Astrocyte (in vitro differentiated cells and primary cell): ENCODE measurements at places on chromosomes 7 and 10.

DNA sequence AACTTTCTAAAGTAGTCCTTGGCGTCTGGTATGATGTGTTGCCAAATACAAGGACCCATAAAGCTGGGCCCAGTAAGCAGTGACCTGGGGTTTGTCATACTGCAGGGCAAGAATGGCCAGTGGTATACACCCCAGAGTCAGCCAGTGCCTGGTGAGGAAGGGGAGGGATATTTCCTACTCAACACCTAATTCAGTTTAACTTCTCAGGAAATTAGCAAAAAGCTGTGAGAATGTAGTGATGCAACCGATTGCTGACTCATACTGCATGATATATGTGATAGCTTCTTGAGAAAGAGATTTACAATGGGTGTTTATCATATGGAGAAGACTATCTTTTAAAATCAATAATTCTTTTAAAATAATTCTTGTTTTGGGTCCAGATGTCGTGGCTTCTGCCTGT is 889.3 kb upstream of the CELF2 start:
- peak; percentile 4 for DNase-seq

- DNase-seq, result peak; percentile 20
These were observed 10.6 kb downstream of the GLI3 start for GRCh38 chr7:42226354-42226941.

DNA sequence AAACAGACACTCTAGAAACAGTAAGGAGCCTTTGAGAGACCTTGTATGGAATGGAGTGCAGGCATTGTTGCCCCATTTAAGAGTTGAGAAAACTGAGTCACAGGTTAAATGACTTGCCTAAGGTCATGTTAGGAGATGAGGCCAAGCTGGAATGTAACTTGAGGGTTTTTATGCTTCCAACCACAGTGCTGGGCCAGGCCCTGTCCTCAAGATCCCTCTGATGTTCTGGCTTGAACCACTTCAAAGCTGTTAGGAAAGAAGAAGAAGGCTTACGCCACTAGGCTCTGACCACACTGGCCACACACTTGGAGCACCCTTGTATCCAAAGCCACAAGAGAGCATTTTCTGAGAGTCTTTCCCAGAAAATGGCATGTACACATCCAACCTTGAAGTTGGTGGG is 42.7 kb downstream of the PLAU start:
- DNase-seq, result peak; percentile 94

DNA sequence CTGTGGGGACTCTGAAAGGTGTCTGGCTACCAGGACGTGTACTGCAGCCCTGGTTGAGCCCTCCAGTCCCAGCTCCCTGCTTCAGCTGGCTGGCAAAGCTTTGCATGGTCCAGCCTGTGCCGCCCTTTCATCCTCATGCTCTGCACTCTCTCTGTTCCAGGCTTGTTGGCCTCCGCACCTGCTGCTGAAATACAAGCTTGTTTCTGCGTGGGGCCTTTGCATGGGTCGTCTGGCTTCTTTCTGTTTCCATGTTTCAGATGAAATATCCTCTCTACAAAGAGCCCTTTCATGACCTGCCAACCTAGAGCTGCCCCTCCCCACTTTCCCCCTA is 45.9 kb downstream of the TSPAN15 start:
- no peak for DNase-seq

- no peak for DNase-seq
These were observed 12.3 kb downstream of the COL26A1 start for GRCh38 chr7:101374990-101375389.

DNA sequence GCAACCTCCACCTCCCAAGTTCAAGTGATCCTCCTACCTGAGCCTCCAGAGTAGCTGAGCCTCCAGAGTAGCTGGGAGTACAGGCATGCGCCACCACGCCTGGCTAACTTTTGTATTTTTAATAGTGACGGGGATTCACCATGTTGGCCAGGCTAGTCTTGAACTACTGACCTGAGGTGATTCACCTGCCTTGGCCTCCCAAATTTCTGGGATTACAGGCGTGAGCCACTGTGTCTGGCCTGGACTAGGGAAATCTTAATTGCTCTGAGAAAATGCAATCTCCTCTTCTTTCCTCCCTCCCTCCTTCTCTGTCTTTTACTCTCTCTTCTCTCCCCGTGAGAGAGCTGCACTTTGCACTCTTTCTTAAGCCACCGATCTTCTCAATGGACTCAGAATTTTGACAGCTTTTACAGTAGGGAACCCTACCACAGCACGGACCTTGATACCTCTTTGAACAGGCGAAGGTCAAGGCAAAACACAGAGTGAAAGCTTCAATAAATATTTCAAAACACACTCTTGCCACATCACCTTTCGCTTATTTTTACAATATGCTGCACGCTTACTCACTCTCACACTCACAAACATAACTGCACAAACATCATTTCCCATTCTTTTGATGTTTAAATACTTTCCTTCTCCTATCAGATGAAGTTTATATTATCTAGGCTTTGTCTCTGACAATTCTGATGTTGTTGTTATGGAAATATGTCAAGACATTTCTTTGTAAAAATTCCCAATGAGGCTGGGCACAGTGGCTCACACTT is 173.4 kb upstream of the NRP1 start:
- no peak for DNase-seq

DNA sequence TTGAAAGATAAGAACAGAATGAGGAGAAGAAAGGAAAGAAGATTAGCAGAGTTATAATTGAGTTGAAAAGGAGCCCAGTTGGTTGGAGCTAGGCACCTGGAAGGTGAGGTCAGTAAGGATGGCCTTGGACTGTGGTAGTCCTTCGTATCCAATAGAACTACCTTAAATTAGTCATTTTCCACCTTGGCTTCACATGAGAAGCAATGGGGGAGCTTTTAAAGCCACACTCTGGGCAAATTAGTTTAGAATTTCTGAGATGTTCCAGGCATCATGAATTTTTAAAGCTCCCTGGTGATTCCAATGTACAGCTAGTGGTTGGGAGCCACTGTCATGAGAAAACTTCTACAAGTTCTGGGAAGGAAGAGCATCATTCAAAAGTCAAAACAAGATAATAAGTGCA is 27.3 kb upstream of the CYP3A5 start:
- DNase-seq, result peak; percentile 31

GRCh38 chr7:99054781-99055180 is 89.1 kb downstream of the SMURF1 start:
- DNase-seq, result no peak

GRCh38 chr10:25604591-25604990 is 329.4 kb upstream of the MYO3A start:
- peak; percentile 6 for DNase-seq

- DNase-seq, result peak; percentile 16
These were observed 928.7 kb downstream of the IPMK start for GRCh38 chr10:57338823-57339558.

- DNase-seq, result no peak
These were observed 2.0 kb downstream of the PPP1R17 start for GRCh38 chr7:31688996-31689395.

DNA sequence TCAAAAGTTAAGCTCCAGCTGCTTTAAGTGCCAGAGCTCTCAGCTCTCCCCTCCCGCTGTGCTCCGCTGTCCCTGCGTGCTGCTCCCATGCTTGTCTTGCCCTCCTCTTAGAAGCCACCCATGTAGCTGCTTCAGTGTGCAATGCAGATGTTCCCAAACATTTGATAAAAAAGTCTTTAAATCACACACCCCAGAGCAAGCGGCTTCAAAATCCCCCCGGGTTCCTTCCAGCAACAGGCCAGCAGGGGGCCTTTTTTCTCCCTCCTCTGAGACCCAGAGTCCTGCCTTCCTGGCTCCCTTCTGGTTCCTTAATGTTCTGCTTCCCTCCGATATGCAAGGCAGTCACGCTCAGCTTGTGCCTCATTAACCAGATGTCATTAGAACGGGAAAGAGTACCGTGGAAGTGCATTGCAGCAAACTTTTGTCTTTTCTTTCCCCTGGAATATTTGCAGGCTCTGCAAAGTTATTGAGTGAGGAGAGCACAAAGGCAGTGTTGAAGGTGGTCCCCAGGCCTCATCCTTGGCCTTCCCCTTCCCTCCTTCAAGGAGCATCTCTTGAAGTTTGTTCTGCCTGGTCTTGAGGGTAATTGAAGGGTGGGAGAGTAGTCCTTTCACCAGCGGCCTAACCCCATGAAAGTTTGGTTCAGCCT is 25.5 kb downstream of the LDB3 start:
- DNase-seq, result peak; percentile 26

- no peak for DNase-seq
These were observed 123.0 kb downstream of the ANLN start for GRCh38 chr7:36512616-36513015.

DNA sequence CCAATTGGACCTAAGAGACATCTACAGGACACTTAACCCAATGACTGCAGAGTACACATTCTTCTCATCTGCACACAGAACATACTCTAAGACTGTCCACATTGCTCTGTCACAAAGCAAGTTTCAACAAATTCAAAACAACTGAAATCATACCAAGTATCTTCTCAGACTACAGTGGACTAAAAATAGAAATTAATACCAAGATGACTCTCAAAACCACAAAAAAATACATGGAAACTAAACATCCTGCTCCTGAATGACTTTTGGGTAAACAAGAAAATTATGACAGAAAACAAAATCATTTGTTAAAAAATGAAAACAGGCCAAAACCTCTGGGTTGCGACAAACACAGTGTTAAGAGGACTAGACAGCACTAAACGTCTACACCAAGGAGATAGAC is 24.5 kb downstream of the SNX13 start:
- DNase-seq, result no peak

DNA sequence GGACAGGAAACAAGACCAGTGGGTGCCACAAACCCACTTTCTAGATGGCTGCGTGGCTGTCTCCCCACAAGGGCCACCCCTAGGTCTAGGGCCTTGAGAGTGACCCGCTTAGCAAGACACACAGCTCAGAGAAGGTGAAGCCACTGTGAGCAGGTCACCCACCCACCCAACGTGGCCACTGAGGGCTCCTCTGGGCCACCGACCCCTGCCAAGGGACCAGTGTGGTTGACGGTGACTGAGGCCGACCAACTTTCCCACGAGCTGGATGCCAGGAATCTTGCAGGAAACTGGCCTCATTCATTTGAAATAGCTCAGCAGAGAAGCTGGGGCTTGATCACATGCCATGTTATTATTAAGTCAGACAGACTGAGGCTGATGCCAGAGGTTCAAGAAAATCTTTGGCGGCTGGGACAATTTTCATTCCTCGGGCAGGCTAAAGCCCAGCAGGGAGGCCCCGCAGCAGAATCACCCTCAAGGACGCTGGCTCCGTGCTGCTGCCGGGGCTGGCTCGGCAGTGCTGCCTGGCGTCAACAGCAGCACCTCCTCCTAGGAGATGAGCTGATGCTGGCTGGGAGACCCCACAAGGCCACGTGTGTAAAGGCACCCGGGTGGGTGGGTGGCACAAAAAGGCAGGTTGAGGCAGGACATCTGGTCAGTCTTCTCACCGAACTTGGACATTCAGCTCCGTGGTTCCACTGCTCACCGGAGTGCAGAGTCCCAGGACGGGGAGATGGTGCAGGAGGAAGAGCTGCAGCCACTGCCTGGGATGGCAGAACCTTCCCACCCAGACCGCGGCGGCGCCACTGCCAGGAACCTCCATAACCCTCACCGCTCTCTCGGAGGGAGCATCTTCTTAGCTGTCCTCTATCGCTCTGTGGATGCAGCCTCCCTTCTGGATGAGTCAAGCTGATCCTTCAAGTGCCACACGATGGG is 57.8 kb downstream of the ZRANB1 start:
- DNase-seq, result peak; percentile 90

DNA sequence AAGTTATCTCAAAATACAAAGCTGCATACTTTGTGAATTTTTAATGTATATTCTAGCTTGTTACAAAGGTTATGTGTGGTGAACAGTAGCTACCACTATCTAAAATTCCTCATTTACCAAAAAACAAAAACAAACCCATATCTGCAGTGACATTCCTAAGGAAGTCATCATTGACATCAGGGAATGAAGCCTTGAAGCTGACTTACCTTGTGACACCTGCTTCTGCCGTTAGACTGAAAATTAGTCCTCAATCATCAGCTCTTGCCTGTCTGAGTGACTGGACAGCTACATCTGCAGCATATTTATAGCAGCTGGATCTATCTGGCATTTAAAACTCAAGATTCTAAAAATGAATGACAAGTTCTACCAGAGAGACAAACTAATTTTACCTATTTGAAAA is 43.2 kb downstream of the COBL start:
- no peak for DNase-seq

DNA sequence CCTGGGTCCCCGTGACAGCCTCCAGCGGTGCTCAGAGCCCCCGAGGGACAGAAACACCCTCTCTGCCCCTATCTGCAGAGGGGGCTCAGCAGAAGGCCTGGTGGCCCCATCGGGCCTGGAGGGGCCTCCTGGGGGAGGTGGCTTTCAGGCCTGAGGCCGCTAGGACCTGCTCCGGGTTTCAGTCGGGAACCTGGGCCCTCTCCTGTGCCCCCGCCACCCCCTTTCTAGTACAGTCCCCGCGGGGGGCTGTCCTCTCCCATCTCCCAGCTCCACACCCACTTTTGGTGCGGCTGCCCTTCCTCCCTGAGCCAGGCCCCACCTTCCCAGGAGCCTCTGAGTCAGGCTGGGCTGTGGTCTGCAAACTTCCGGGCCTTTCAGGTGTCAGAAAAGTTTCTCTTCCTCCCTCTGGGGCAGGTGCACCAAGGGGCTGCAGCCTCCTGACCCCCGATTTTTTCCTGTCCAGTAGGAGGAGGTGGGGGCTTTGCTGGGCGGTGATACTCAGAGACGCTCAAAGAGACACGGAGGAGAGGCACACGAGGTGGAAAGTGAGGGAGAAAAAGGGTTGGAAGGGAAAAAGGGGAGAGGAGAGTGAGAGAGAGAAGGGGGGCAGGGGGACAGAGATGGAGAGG is 692 bp downstream of the CARD11 start:
- DNase-seq, result no peak
